ENCODE measurements at places on chromosomes 1 and 21.

- DNase-seq, result no peak
Observed at GRCh38 chr1:229408458-229409037, 25.3 kb downstream of the ACTA1 start.

DNA sequence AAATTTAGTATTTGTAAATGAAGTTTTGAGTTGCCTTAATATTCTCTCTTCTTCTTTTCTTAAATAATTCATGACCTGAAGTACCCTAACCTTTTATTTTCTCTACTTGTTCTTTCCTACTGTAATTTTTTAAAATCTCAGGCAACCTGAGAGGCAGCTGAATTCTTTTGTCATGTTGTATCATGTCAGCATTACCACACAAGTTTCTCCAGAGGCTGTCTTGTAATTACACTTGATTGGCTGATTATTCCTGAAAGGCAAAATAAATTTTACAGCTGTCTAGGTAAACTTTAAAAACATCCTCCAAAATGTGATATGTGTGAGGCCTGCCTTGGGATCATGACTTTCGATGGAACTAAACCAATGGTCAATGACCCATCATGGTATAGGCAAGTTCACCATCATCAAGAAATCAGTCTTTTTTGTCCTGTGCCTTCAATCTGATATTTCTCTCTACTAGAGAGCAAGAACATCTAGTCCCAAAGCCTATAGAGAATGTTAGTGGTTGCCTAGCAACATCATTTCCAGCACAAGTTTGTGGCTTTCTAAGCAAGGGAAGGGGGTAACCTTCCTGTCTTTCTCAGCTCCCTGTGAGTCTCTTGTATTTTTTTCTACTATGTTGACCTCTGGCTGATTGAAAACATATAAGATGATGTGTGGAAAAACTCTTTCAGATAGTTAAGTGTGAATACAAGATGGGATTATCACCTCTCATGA lies 115.5 kb downstream of the GABPA start:
- no peak for DNase-seq

GRCh38 chr1:1290238-1290731 lies 10.0 kb downstream of the SCNN1D start:
- DNase-seq, result no peak

GRCh38 chr1:173661271-173661670 lies 8.4 kb downstream of the ANKRD45 start:
- DNase-seq, result no peak

DNA sequence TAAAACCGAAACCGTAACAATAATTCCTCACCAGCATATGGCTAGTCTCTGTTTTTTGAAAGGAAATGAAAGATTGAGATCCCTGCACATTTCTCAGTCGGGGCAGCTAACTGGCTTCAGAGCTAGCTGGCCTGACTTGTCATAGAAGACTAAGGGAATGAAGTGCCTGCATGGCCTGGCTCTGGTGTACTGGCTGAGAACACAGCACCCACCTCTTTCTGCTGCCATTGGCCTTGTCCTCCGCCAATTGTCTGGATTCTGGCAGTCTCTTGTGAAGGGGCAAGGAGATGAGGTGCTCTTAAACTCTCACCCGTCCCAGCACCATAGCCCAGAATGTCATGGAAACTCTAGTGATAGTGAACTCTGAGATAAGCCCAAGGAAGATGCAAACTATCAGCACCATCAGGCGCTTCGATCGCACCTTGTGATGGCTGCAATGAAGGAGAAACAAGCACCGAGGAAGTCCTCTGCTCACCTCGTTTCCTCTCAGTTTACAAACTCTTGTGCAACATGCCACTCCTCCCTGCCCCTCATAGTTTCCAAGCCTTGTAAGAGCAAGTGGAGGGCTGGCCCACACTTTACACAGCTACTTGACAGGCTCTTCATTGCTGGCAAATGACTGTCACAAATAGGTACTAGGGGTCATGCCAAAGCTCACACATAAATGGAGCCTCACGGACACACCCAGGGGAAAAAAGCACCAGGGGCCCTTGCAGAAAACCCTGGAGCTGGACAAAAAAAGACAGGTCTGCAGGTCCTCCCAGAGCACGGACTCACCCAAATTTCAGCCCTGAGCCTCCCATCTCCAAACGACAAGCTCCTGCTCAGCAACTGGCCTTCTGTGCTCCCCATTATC lies 16.4 kb downstream of the INPP5B start:
- DNase-seq, result no peak

Measured in esophagus squamous epithelium (tissue), 5 donors.